Brain pericyte (primary cell): ENCODE measurements at places on chromosomes 7 and 10.

GRCh38 chr7:140640727-140641523, at the start of gene DENND2A:
Gene DENND2A, minus strand, starts transcription at chr7:140640813. Its CDS starts 38,416 bp downstream, at chr7:140602397.
- no peak for DNase-seq

DNA sequence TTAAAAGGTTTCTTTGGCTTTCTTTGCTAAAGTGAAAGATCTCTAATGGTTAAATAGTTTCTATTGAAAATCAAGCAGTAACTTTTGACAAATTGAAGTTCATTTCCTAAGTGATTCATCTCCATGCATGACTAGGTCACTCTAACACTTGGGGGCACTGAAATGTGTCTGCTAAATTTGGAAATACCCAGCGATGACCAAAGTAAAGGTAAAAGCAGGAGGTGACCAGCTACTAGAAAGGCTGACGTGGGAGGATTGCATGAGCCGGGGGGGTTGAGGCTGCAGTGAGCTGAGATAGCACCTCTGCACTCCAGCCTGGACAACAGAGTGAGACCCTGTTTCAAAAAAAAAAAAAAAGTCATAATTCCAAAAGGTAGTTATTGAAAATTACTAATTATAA, 111.8 kb upstream of the GPR141 start:
- DNase-seq, result no peak

DNA sequence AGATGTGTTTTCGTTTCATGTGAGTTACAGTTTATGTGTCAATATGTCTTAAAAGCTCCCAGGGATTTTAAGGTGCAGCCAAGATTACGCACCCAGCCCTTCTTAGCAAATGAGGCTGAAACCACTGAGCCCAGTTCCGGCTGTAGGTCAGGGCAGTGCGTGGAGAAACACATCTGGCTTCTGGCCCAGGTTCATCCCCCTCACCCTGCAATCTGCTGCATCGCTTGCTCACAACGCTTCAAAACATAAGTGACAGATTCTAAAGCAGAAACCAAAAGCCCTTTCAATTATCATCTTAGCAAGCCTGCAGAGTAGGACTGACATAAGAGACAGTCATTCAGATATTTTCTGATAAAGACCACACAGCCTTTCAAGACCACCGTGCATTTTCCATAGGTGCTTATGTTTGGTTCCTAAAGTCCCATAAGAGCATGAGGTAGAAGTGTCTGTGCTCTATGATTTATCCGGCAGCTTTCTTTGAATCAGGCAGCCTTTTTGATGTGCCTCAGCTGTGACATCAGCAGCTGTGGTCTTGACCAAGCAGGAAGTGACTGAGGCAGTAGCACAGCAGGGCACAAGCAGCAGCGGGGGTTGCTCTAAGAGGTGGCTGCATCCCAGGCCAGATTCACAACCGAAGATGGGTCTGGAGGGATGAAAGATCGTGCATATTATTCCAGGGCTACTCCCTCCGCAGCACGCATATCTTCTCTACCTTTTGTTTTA, 72.1 kb upstream of the LYZL2 start:
- DNase-seq, result peak; percentile 26

GRCh38 chr10:63256009-63256773, 123.1 kb downstream of the NRBF2 start:
- DNase-seq, result no peak
